ENCODE measurements at places on chromosomes 11 and 22. TPM values are rescaled to one million over a fixed set of nuclear protein-coding genes. Genes with fewer than 3 reads are reported as not detected.

DNA sequence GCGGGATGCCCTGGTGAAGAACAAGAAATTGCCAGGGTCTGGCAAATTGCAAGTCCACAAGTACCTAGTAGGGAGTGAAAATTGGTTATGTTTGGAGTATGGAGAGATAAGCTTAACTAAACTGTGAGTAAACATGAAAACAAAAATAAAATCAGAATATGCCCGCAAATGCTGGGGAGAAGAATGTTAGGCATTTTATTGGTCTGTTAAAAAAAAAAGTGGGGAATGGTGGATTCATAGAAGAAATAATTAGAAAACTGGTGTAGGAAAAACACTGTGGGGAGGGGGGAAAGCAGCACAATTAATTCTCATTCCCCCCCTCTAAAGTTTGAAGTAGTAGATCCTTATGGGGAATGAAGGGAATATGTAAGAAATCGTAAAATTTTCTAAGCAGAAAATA, 40.6 kb upstream of the HSD17B12 start:
- no peak for DNase-seq

DNA sequence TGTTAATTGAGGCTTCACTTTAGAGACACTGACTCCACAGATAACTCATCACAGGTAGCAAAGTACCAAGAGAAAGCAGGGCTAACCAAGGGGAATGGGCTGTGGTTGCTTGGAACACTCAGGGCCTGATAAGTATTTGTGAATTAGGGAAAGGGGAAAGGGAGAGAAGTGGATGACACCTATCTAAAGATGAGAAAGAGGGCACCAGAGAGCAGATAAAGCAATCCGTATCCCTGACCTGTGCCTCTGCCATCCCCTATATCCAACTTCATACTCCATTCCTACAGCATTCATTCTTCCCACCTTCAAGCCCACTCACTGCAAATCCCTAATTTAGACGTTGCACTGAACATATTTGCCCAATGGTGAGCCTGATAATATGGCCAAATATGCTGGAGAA, 43.0 kb upstream of the API5 start:
- DNase-seq, result no peak

- DNase-seq, result no peak
Measured at GRCh38 chr22:18115906-18116371, 5.3 kb downstream of the TUBA8 start.

- DNase-seq, result no peak
Measured at GRCh38 chr22:23113847-23114720, 27.7 kb downstream of the RSPH14 start.

DNA sequence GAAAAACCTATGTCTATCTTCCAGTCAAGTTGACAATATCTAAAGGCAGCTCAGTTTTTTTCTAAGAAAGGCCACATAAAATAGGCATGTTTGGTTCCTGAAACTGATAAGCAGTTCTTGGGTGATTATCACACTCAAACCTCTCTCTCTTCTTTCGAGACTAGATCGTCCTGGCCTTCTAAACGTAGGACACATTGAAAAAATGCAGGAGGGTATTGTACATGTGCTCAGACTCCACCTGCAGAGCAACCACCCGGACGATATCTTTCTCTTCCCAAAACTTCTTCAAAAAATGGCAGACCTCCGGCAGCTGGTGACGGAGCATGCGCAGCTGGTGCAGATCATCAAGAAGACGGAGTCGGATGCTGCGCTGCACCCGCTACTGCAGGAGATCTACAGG, 15.1 kb downstream of the CDPF1 start:
- DNase-seq, result no peak

- no peak for DNase-seq
Measured at GRCh38 chr22:42907404-42908373, 50.6 kb upstream of the ARFGAP3 start.

GRCh38 chr11:107473792-107474191, 16.2 kb upstream of the CWF19L2 start:
- DNase-seq, result no peak

- DNase-seq, result no peak
Measured at GRCh38 chr11:68206211-68206610, 6.9 kb downstream of the KMT5B start.

DNA sequence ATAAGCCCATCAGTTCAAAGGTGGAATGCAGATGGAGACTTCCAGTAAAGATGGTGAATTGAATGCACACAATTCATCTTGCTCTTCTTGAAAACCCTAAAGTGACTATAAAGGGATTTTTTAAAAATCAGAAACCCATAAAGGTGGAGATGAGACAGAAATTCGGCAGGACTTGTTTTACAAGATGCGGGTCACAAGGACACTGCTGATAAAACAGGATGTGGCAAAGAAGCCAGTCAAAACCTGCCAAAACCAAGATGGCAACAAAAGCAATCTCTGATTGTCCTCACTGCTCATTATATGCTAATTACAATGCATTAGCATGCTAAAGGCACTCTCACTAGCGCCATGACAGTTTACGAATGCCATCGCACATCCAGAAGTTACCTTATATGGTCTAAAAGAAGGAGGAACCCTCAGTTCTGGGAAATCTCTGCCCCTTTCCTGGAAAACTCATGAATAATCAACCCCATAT, 137.1 kb downstream of the NECTIN1 start:
- no peak for DNase-seq

DNA sequence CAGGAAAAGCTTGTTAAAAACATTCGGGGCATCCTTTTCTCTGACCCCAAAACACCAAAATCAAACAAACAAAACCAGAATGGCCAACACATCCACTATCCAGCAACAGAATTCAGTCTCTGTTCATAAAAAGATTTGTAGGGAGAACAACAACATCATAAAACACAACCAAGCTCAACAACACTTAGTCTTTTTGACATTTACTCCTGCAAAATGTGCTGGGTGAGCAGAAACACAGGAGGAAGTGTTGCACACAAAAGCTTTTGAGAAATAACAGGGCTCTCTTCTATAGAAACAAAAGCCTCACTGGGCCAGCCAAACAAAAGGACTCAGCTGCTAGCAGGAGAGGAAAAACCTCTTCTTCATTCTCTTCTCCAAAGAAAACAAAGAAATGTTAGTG, 736.0 kb upstream of the CCDC90B start:
- DNase-seq, result no peak

- no peak for DNase-seq
Measured at GRCh38 chr11:118398791-118399559, 2.4 kb upstream of the ATP5MG start.

GRCh38 chr22:24265734-24266133, 4.9 kb upstream of the SPECC1L start:
- no peak for DNase-seq

DNA sequence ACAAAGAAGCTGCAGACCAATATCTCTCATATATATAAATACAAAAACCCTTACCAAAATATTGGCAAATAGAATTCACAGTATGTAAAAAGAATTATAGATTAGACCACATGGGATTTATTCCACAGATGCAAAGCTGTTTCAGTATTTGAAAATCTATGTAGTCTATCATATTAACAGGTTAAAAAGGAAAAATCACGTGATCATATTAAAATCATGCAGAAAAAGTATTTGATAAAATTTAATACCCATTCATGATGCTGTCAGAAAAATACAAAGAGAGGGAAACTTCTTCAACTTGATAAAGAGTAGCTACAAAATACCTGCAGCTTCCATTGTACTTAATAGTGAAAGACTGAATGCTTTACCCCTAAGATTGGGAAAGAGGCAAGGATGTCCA, 67.2 kb upstream of the CD44 start:
- no peak for DNase-seq

DNA sequence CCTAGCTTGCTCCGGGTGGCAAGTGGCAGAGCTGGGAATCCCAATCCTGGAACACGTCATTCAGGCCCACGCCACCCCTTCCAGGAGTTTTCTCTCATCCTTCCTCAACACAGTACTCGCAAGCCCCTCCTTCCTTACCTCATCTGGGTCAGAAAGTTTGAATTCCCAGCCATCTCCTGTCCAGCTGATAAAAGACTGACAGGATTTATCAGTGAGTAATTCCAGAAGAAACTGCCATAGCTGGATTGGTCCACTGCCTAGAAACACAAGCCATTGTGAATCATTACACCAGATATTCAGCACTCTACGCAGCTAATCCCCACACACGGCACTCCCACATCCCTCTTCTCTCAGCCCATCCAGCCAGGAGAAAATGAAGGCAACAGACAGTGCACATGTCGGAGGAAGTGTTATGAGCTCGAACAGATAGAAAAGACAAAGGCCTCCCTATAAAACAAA, 124.0 kb downstream of the ETS1 start:
- DNase-seq, result no peak

GRCh38 chr22:44407987-44408828, 89.8 kb downstream of the RTL6 start:
- DNase-seq, result no peak

DNA sequence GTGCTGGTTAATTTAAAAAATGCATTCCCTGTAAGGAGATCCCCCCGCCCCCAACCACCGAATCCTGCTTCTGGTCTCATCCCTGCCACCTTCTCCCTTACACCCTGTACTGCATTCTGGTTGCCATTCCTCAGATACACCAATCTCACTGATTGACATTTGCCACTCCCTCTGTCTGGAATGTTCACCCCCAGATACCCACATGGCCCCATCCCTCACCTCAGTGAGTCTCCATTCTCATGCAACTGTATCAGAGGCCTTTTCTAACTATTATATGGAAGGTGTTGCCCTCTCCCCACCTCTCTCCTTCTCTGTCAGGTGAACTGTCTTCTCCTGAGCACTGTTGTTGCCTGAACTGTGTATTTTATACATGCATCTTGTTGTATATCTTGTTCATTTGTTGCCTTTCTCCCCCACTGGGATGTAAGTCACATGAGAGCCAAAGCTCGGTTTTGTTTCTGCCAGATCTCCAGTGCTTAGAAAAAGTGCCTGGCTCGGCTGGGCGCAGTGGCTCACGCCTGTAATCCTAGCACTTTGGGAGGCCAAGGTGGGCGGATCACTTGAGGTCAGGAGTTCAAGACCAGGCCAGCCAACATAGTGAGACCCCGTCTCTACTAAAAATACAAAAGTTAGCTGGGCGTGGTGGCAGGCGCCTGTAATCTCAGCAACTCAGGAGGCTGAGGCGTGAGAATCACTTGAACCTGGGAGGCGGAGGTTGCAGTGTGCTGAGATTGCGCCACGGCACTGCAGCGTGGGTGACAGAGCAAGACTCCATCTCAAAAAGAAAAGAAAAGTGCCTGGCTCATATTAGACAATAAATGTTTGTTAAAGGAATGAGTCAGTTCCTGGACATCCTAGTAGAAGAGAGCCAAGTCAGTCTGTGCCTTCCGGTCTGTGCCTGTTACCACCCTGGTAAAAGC, 61.0 kb downstream of the TNRC6B start:
- DNase-seq, result no peak

- no peak for DNase-seq
Measured at GRCh38 chr11:65131417-65131776, 2.9 kb downstream of the SYVN1 start.

- DNase-seq, result no peak
Measured at GRCh38 chr22:19791243-19791642, 30.7 kb downstream of the TBX1 start.

GRCh38 chr11:66080055-66080817, 10.2 kb downstream of the PACS1 start:
- DNase-seq, result peak; percentile 34

GRCh38 chr11:71192629-71193028, 59.7 kb downstream of the SHANK2 start:
- no peak for DNase-seq

DNA sequence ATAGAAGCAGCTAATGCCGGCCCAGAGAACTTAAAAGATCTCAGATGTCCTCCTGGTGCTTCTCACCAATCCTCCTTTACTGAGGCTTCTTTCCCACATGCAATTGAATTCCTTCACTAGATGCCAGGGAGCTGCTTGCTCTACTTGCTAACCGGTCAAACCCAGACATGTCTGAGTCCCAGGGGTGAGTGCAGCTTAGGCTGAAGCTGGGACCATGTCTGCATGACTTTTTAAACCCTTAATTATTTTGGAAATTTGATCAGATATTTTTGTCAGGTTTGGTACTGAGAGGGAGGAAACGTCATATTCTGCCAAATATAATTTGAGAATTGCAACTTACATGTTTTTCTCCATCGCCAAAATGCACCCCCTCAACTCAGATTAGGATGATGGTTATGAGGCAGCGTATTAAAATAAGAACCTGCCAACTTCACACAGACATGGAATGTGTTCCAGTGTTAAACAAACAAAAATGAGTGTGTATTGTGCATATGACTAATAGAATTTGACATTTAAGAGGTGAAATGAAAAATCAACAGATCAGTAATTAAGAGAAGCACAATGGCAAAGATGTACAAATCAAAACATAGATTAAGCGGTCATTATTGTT, 529.5 kb downstream of the ETS1 start:
- no peak for DNase-seq

DNA sequence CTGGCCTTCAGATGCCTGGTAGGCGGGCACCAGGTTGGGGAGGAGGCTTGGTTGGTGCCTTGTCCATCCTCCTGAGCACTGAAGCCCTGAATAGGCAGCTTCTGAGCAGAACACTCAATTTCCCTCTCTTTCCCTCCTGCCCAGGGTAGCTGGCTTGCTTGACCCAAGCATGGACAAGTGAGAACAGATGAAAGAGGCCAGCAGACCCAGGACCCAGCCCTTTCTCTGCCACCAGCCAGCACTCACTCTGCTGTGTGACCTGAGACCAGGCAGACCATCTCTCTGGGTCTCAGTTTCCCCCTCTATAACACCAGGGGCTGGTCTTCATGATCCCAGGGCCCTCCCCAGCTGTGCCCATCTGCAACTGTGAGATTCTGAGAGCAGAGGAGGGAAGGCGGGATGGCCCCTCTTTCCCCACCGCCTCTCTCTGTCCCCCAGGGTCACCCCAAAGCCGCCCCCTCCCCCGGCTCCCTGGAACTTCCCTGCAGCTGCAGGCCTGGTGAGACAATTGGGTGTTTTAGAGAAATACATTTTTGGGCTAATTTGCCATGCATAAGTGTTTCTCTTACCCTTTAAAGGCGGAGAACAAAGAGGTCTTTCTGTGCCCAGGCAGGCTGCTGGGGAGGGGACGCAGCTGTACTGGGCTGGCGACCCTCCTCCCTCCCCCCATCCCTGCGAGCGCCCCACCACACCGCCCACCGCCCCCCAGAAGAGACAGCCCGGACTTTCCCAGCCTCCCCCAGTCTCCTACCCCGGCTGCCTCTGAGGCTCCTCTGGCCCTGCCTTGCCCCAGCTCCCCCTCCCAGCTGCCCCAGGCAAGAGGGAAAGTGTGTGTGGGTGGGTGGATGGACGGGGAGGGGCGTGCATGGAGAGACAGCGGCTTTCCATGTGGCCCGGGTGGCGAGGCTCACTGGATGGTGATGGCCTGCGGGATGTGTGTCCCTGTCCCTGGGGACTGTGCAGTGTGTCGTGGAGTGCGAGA, 30.8 kb upstream of the PICK1 start:
- DNase-seq, result no peak

The CDC45 gene
- total RNA-seq, result 2.3 TPM

The RIC3 gene
- 34.8 TPM for total RNA-seq

The CBLIF gene
- total RNA-seq, result not detected

The C11orf91 gene
- not detected for total RNA-seq

The MPZL2 gene
- 1.4 TPM for total RNA-seq

The NCF4 gene
- total RNA-seq, result 1.1 TPM

The GRK2 gene
- total RNA-seq, result 356 TPM

The MUC5AC gene
- not detected for total RNA-seq

The CHEK2 gene
- 3.6 TPM for total RNA-seq

Measured in CD8-positive, alpha-beta T cell (primary cell).